ENCODE measurements at places on chromosomes 7 and 10. TPM values are rescaled to one million over a fixed set of nuclear protein-coding genes. Genes with fewer than 3 reads are reported as not detected.

GRCh38 chr7:47185839-47186238, 396.1 kb downstream of the TNS3 start:
- peak overlapping the region; percentile 68 for H3K27ac ChIP-seq
- no peaks in the 10 kb centered on the region for H3K27me3 ChIP-seq
- DNase-seq: no peak
- H3K36me3 ChIP-seq: no peaks in the 10 kb centered on the region
- H3K4me1 ChIP-seq: peaks cover 56% of the 10 kb centered on the region
- H3K4me3 ChIP-seq: no peak overlapping the region

- H3K4me3 ChIP-seq: no peak overlapping the region
- DNase-seq: no peak
- peaks cover 18% of the 10 kb centered on the region for H3K27me3 ChIP-seq
- H3K27ac ChIP-seq: no peak overlapping the region
- no peaks in the 10 kb centered on the region for H3K4me1 ChIP-seq
Measured at GRCh38 chr10:131424836-131425491, 113.4 kb upstream of the TCERG1L start.

- no peaks in the 10 kb centered on the region for H3K27me3 ChIP-seq
- H3K36me3 ChIP-seq: no peaks in the 10 kb centered on the region
- H3K4me1 ChIP-seq: peaks cover 9% of the 10 kb centered on the region
- no peak overlapping the region for H3K4me3 ChIP-seq
- DNase-seq: no peak
Measured at GRCh38 chr7:47148536-47149207, 433.2 kb downstream of the TNS3 start.

DNA sequence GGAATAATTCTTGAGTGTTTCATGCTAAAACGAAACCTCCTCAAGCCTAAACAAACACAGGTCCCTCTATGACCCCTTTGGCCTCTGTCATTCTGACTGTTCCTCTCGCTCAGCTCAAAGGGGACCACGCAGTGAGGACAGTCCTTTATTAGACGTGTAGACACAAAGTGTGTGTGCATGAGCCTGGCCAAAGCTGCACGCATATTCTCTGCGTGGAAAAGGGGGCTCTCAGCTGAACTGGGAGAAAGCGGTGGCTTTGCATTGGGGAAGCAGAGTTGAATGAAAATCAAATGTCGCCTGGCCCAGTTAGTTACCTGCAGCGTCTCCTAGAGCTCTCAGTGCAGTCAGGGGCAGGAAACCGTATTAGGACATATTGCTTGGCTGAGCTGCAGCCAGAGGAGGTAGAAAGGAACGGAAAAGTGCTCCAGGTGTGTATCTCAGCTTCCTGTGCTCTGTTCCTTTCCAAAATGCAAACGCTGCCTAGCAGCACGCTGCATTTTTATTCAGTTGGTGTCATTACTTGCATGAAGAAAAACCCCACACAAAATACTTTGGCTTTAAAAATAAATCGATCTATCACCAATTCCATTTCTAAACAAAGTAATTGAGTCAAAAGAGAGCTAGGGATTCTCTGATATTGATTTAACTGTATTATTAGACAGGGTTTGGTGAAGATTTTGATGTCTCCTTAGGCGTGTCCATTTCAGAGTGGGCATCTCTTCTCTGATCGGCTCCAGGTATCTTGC, 4.9 kb downstream of the GATA3 start:
- H3K27me3 ChIP-seq: no peaks in the 10 kb centered on the region
- no peak overlapping the region for H3K27ac ChIP-seq

GRCh38 chr10:2990764-2991163, 76.6 kb upstream of the PFKP start:
- peaks cover 27% of the 10 kb centered on the region for H3K27me3 ChIP-seq
- DNase-seq: no peak
- no peaks in the 10 kb centered on the region for H3K4me1 ChIP-seq

The PCDH15 gene
- 0.26 TPM for total RNA-seq

The SH2D4B gene
- not detected for total RNA-seq

- no peaks in the 10 kb centered on the region for H3K27me3 ChIP-seq
- H3K4me1 ChIP-seq: peaks cover 13% of the 10 kb centered on the region
- peak overlapping the region; percentile 11 for H3K4me3 ChIP-seq
- no peak for DNase-seq
- no peaks in the 10 kb centered on the region for H3K36me3 ChIP-seq
Measured at GRCh38 chr7:135800560-135800959, 51.9 kb upstream of the FAM180A start.

The STARD3NL gene
- total RNA-seq: 19.1 TPM

The FOXP2 gene
- 1.7 TPM for total RNA-seq

DNA sequence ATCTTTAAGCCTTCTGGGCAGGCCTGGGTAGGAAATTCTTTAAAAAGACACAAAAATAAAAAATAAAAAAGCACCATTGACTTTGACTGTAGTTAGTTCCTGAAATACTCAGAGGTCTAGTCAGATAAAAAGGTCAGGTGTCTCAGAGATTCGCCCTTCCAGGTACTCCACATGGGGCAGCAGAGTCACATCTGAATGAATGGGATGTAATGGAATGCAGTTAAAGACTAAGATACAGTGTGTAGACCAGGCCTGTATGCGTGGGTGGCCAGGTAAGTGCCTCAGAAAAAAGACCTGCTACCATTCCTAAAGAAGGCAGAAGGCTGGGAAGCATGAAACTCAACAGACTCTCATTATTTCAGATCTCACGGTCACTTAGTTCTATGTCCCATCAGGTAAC, 68.6 kb upstream of the SEM1 start:
- H3K27me3 ChIP-seq: peaks cover 12% of the 10 kb centered on the region
- no peak for DNase-seq
- H3K4me3 ChIP-seq: no peak overlapping the region
- no peak overlapping the region for H3K27ac ChIP-seq
- H3K4me1 ChIP-seq: no peaks in the 10 kb centered on the region

The PROSER2 gene
- total RNA-seq: 1.00 TPM

GRCh38 chr10:106857213-106857612, 307.3 kb downstream of the SORCS1 start:
- H3K27me3 ChIP-seq: no peaks in the 10 kb centered on the region
- no peaks in the 10 kb centered on the region for H3K36me3 ChIP-seq
- no peak for DNase-seq
- no peaks in the 10 kb centered on the region for H3K4me1 ChIP-seq
- no peak overlapping the region for H3K27ac ChIP-seq

The OR2A5 gene
- not detected for total RNA-seq

- no peaks in the 10 kb centered on the region for H3K36me3 ChIP-seq
- no peak overlapping the region for H3K4me3 ChIP-seq
- H3K4me1 ChIP-seq: peaks cover 8% of the 10 kb centered on the region
- no peak overlapping the region for H3K27ac ChIP-seq
Measured at GRCh38 chr7:70374772-70375533, 757.0 kb upstream of the GALNT17 start.

DNA sequence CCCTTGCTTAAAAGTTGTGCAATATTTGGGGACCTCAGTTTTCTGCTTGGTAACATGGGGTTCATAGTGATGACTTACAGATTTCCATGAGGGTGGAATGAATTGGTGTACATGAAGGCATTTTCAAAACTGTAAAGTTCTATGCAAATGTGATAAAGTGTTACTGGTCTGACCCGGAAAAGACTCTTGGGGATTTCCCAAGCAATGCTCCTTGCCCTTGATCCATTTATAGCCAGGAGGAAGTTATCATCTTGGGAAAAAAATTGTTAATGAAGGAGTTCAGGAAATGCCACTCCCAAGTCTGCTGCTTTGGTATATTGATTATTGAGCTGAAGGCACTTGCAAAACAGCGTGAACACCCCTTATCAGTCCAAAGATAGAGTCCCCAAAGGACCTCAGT, 96.3 kb upstream of the ZPBP start:
- no peak overlapping the region for H3K4me3 ChIP-seq
- no peak overlapping the region for H3K27ac ChIP-seq
- H3K4me1 ChIP-seq: no peaks in the 10 kb centered on the region
- H3K27me3 ChIP-seq: no peaks in the 10 kb centered on the region

- H3K27me3 ChIP-seq: no peaks in the 10 kb centered on the region
- H3K36me3 ChIP-seq: no peaks in the 10 kb centered on the region
- H3K4me3 ChIP-seq: no peak overlapping the region
- H3K27ac ChIP-seq: peak overlapping the region; percentile 44
- DNase-seq: no peak
Measured at GRCh38 chr7:129332254-129333035, 101.8 kb upstream of the STRIP2 start.

- peaks cover 8% of the 10 kb centered on the region for H3K4me1 ChIP-seq
- DNase-seq: no peak
- peak overlapping the region; percentile 51 for H3K27ac ChIP-seq
- H3K36me3 ChIP-seq: no peaks in the 10 kb centered on the region
- peak overlapping the region; percentile 9 for H3K4me3 ChIP-seq
Measured at GRCh38 chr10:58755677-58756076, 243.0 kb downstream of the BICC1 start.

- H3K27me3 ChIP-seq: no peaks in the 10 kb centered on the region
- H3K27ac ChIP-seq: no peak overlapping the region
- no peak overlapping the region for H3K4me3 ChIP-seq
- no peak for DNase-seq
- no peaks in the 10 kb centered on the region for H3K4me1 ChIP-seq
Measured at GRCh38 chr10:37067576-37067975, 57.8 kb upstream of the ANKRD30A start.

GRCh38 chr7:29196191-29196590, 1.6 kb downstream of the CHN2 start:
- no peak overlapping the region for H3K4me3 ChIP-seq
- peaks cover 22% of the 10 kb centered on the region for H3K4me1 ChIP-seq
- H3K27me3 ChIP-seq: peaks cover 11% of the 10 kb centered on the region
- DNase-seq: no peak
- no peaks in the 10 kb centered on the region for H3K36me3 ChIP-seq
- H3K27ac ChIP-seq: no peak overlapping the region

The ZPBP gene
- total RNA-seq: not detected

DNA sequence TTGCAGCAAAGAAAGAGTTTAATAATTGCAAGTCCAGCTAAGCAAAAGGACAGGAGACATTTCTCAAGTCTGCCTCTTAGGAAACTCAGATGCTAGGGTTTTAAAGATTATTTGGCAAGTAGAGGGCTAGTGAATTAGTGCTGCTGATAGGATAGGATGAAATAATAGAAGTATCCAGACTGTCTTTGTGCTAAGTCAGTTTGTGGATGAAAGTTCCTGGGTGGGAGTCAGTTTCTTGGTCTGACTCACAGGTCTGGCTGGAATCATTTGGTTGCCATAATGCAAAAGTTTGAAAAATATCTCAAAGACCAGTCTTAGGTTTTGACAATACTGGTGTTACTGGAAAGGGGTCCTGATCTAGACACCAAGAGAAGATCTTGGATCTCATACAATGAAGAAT, 42.6 kb upstream of the INHBA start:
- DNase-seq: no peak
- no peaks in the 10 kb centered on the region for H3K4me1 ChIP-seq
- H3K36me3 ChIP-seq: no peaks in the 10 kb centered on the region
- H3K4me3 ChIP-seq: no peak overlapping the region
- no peaks in the 10 kb centered on the region for H3K27me3 ChIP-seq

GRCh38 chr7:11737723-11738122, 94.3 kb downstream of the THSD7A start:
- H3K4me1 ChIP-seq: no peaks in the 10 kb centered on the region
- H3K27me3 ChIP-seq: no peaks in the 10 kb centered on the region
- DNase-seq: no peak
- H3K27ac ChIP-seq: no peak overlapping the region

DNA sequence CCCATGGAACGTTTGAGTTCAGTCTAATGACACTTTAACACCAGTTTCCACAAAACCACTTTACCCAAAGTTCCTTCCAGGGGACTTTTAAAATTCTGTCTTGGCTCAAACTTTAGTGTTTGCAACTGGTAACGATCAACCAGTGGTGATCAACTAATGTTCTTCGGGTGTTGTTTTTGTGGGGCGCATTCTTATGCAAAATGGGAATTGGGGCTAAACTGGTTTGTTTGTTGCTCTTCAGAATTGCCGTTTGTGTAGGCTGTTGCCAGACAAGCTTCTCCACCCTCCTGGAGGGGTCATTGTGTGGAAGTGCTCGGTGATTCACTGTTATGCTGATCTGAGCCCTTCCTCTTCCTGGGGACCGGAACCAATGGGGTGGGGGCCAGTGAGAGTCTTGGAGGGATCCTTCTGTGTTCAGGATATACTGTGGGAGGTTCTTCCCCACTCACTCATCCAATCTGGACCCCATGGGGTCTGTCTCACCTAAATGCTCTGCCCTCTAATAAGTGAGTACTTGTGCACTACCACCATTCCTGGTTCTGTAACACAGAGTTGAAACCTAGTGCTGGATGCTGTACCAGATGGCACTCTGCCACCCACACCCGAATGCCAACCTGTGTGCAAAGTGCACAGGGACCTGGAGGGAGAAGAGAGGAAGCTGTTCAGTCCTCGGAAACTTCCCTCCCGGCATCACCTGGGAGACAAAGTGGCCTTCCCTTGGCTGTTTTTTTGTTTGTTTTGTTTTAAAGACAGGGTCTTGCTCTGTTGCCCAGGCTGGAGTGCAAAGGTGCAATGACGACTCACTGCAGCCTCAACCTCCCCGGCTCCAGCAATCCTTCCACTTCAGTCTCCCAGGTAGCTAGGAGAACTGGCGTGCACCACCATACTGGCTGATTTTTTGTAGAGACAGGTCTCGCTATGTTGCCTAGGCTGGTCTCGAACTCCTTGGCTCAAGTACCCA, 2.1 kb downstream of the NFE2L3 start:
- H3K27ac ChIP-seq: no peak overlapping the region
- no peaks in the 10 kb centered on the region for H3K36me3 ChIP-seq

The SLC26A4 gene
- 1.2 TPM for total RNA-seq

- H3K27me3 ChIP-seq: peaks cover 6% of the 10 kb centered on the region
- H3K36me3 ChIP-seq: no peaks in the 10 kb centered on the region
- H3K27ac ChIP-seq: no peak overlapping the region
- no peak overlapping the region for H3K4me3 ChIP-seq
- no peaks in the 10 kb centered on the region for H3K4me1 ChIP-seq
Measured at GRCh38 chr7:131935180-131935579, 378.8 kb upstream of the PODXL start.

- no peak overlapping the region for H3K27ac ChIP-seq
- no peaks in the 10 kb centered on the region for H3K36me3 ChIP-seq
- DNase-seq: no peak
- H3K4me1 ChIP-seq: no peaks in the 10 kb centered on the region
- H3K4me3 ChIP-seq: no peak overlapping the region
- H3K27me3 ChIP-seq: no peaks in the 10 kb centered on the region
Measured at GRCh38 chr7:88226886-88227516, 7.2 kb upstream of the SRI start.

DNA sequence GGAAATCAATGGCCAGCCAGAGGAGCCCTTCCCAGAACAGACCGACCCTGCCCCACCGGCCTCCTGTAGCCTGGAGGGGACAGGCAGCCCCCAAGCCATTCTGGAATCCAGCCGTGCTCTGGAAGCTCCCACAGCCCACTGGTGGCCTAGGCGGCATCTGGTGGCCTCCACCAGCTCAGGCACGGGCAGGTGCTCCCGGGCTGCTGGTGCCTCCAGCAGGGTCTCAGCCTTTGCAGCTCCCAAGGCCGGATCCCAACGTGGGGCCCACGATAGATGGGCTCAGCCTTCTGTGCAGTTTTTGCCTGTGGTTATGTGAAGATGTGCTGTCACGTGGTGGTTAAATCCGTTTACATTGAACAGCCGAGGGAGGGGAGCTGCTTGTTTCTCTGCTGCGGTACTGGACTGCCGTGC, 44.4 kb downstream of the JAKMIP3 start:
- no peak overlapping the region for H3K27ac ChIP-seq
- no peak for DNase-seq
- H3K4me3 ChIP-seq: no peak overlapping the region
- H3K27me3 ChIP-seq: no peaks in the 10 kb centered on the region
- H3K36me3 ChIP-seq: no peaks in the 10 kb centered on the region
